ENCODE measurements at places on chromosomes 11 and 22.

DNA sequence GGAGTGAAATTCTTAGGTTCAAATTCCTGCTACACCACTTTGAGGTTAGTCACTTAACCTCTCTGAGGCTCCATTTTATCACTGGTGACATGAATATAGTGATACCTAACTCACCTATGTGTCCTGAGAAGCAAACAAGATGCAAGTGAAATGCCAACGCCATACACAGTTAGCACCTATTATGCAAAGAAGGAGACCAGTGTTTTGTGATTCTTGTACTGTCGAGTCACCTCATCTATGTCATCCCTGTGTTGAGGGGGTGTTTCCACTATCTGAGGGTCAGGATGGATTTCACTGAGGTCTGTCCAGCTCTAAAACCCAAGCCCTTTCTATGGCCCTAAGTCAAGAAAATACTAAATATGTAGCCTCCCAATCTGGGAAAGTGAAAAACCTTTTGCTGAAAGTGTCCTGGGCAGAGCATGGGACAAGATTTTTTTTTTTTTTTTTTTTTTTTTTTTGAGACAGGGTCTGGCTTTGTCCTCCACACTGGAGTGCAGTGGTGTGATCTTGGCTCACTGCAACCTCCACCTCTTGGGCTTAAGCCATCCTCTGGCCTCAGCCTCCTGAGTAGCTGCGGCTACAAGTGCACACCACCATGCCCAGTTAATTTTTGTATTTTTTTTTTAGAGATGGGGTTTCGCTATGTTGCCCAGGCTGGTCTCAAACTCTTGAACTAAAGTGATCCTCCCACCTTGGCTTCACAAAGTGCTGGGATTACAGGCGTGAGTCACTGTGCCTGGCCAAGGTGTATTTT is 5.0 kb upstream of the MCM5 start:
- no peak for DNase-seq

GRCh38 chr11:35343033-35343598 is 76.2 kb downstream of the SLC1A2 start:
- no peak for DNase-seq

GRCh38 chr22:29308791-29309262 is 2.4 kb downstream of the GAS2L1 start:
- no peak for DNase-seq

GRCh38 chr11:117717485-117718314 is 79.3 kb downstream of the DSCAML1 start:
- peak; percentile 99 for DNase-seq

GRCh38 chr22:48141301-48141700 is 1378.9 kb downstream of the TBC1D22A start:
- DNase-seq, result no peak

DNA sequence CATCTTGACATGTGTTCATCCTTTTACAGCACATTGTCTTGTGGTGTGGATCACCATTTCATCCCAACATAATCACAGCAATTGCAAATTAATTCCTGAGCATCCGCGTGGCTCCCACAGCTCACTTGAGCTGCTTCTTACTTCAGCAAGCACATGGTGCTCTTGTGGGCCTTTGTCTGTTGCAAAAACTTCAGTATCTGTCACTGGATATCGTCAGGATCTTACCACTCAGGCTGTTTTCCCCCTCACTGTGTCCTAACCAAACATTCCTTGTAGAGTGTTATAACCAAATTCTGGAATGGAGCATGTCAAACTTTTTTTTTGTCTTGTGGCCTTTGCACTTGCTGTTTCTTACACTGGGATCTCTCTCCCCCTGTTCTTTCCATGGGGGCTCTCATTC is 683.1 kb upstream of the ARHGAP42 start:
- DNase-seq, result no peak

GRCh38 chr11:66335531-66336233 is 552 bp downstream of the RIN1 start:
- peak; percentile 79 for DNase-seq

GRCh38 chr22:21726650-21727049 is 8.9 kb downstream of the YPEL1 start:
- DNase-seq, result no peak

DNA sequence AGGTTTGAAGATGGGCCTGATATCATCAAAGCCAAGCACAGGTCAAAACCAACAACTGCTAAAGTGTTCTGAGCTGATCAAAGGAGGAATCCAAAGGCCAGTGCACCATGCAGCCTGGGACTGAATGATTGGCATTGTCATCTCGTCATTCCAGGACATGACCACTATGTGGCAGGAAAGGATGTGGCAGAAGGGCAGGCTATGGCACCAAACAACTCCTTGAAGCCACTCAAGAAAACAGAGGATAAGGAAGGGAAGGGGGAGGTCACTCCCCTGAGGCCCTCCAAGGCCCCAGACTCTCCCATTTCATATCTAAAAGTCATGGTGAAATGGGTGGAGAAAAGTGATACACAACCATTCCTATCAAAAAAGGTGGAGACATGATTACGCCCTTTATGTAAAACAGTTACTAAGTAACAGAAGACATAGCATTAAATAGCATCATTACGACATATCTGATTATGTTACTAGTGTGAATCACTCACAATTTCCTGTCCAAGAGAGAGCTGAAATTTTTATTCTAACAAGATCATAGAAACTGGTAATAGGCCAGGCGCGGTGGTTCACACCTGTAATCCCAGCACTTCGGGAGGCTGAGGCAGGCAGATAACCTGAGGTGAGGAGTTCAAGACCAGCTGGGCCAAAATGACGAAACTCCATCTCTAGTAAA is 49.3 kb downstream of the AHNAK start:
- peak; percentile 76 for DNase-seq

DNA sequence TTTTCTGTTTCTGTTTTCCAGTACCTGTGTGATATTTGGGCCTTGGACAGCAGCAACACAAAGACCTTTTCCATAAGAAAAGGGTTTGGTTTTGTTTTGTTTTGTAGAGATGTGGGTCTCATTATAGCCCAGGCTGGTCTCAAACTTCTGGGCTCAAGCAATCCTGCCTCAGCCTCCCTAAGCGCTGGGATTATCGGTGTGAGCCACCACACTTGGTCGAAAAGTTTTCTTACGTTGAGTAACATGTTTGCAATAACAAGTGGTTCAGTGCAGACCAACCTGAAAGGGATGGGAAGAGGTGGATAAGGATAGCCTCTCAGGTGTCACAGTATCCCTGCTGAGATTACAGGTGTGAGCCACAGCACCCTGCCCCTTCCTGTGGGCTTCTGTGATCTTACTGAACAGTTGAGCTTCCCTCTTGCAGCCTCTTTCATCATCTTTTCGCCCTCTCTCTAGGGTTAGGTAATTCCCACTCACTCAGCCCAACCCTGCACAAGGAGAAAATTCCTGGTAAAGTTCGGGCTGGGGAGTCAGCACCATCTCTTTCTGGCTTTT is 3.5 kb upstream of the MRPL48 start:
- no peak for DNase-seq

GRCh38 chr11:105975128-105975527 is 46.9 kb downstream of the MSANTD4 start:
- DNase-seq, result no peak

DNA sequence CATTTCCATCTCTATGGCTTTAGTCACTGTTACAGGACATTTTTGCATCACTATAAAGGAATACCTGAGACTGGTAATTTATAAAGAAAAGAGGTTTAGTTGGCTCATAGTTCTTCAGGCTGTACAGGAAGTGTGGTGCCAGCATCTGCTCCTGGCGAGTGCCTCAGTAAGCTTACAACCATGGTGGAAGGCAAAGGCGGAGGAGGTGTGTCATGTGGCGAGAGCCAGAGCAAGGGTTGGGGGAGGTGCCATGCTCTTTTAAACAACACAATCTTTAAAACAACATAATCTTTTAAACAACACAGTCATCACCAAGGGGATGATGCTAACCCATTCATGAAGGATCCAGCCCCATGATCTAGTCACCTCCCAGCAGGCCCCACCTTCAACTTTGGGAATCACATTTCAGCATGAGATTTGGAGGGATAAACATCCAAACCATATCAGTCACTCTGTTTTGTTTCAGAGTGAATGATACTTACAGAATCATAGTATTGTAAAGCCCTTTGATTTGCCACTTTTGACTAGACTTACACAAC is 103.3 kb downstream of the PDE3B start:
- DNase-seq, result no peak

- DNase-seq, result no peak
Observed at GRCh38 chr22:33873186-33873585, 47.1 kb downstream of the LARGE1 start.

DNA sequence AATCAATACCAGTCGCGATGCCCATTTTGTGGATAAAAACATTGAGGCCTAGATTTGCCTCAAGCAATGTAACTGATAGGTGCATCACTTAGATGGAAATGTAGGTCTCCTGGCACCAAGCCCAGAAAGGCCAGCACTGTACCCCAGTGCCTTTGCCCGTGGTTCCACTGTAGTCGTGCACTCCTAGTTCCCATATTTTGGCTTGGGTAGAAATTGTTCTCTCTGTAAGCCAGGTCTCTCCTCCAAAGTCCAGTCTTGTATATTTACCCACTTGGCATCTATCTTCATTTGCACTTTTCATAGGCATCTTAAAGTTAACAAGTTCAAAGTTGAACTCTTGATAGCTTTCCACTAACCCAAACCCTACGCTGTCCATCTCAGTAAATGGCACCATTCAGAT is 41.6 kb upstream of the DMC1 start:
- no peak for DNase-seq

DNA sequence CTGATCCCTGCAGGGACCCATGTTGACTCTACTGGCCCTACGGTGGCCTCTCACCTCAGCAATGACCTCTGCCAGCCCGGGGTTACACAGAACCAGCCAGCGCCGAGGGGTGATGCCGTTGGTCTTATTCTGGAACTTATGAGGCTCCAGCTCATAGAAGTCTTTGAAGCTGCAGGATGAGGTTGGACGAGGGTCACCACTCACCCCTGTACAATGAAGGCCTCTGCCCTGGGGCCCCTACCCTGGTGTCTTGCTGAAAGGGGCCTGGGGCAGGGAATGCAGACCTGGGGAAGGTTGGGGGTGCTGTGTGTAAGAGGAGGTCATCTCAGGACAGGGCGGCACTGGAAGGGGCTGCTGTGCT is 6.8 kb downstream of the PYGM start:
- no peak for DNase-seq

GRCh38 chr22:30305519-30305905 is 16.2 kb upstream of the CASTOR1 start:
- DNase-seq, result no peak

- DNase-seq, result no peak
Observed at GRCh38 chr11:100691896-100692653, 5.0 kb downstream of the ARHGAP42 start.

DNA sequence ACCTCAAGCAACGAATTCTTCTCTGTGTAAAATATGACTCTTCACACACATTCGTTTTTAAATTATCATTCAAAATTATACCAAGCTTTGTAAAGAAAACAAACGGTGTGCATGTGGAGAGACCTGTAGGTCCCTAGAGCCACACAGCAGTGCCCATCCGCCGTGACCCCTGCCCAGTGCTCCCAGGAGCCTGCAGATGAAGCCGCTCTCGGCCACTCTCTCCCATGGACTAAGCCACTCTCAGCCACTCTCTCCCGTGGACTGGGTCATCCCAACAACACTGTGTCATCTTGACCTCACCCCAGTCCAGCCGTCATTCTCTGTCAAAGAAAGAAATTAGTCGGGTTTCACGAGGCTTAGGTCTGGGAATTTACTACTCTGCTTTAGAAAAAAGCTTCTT is 391.6 kb downstream of the BRD1 start:
- no peak for DNase-seq

- DNase-seq, result no peak
Observed at GRCh38 chr22:48333323-48333763, 1494.3 kb downstream of the BRD1 start.

DNA sequence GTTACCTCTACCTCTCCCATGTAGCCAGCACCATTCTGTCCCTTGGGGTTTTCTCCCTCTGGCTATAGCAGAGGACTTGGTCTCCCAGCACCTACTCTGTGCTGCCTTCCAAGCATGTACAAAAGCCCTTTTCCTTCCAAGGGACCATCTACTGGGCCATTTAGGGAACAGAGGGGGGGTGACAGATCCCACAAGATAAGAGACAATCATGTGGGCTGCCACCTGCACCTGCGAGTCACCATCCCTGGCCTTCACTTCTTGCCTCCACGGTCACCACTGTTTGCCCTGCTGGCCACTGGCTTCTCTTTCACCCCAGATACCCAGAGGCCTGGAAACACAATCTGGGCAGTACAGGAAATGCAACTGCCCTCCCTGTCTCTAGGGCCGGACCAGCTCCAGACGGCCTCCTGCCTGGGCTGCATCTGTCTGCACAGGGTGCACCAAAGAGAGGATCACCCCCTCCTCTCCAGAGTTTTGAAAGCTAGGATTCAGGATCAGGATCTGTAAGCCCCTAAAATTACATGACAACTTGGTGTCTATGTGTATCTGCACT is 160.8 kb upstream of the NECTIN1 start:
- DNase-seq, result no peak

All from T47D (cell line).